ENCODE measurements at places on chromosomes 16 and 17.

DNA sequence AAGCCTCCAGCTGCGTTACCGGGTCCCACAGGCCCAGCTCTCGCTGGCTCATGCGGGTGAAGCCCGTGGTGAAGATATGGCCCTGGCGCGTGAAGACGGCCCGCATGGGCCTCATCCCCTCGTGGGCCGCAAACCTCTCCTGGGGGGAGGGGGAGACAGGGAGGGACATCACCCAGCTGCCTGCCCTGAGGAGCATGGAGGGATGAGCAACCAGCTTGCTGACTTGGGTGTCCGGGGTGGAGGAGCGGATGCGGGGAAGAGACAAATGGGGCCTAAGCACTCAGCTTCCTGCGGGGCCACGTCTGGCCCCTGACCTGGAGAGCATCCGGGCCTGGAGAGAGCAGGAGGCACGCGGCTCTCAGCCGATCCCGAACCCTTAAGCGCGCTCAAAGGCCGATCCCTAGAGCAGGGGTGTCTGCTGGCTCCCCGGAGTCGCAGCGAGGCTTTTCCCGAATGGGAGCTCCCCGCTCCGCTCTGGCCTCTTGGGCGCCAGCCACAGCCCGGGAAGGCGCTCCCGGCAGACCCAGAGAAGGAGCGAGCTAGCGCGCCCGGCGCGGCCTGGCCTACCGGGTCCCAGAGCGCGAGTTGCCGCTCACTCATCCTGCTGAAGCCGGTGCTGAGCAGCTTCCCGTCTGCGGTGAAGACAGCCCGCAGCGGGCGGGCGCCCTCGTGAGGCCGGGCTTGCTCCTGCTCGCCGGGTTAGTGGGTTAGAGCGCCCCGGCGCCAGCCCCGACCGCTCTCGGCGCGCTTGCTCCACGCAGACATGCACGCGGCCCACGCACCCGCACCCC lies 5.0 kb downstream of the CORO6 start:
- peak; percentile 90 for DNase-seq

GRCh38 chr16:83354015-83354414 lies 453.8 kb upstream of the HSBP1 start:
- DNase-seq, result no peak

- peak; percentile 38 for DNase-seq
These were observed at the start of gene SAMD14 for GRCh38 chr17:50129728-50130558. SAMD14 (minus strand) TSS chr17:50130160; CDS start chr17:50124959, 5,201 bp downstream.

DNA sequence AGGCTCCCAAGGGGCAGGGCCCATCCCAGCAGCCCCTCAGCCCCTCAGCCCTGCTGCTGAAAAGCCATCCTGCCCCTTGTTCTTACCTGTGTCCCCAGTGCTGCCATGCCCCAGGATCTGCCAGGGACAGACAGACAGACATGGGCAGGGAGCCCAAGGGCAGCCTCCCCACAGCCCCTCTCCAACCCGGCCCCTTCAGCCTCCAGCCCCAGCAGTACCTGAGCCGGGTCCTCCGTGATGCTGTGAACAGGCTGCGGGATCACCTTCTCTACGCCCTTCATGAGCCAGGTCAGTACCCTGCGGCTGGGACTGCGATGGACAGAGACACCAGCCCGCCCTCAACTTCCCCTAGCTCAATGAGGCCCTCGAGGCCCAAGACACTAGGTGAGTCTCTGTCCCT lies 8.2 kb downstream of the CNGB1 start:
- DNase-seq, result no peak

- DNase-seq, result no peak
These were observed 34.8 kb upstream of the CIBAR2 start for GRCh38 chr16:85146922-85147651.

DNA sequence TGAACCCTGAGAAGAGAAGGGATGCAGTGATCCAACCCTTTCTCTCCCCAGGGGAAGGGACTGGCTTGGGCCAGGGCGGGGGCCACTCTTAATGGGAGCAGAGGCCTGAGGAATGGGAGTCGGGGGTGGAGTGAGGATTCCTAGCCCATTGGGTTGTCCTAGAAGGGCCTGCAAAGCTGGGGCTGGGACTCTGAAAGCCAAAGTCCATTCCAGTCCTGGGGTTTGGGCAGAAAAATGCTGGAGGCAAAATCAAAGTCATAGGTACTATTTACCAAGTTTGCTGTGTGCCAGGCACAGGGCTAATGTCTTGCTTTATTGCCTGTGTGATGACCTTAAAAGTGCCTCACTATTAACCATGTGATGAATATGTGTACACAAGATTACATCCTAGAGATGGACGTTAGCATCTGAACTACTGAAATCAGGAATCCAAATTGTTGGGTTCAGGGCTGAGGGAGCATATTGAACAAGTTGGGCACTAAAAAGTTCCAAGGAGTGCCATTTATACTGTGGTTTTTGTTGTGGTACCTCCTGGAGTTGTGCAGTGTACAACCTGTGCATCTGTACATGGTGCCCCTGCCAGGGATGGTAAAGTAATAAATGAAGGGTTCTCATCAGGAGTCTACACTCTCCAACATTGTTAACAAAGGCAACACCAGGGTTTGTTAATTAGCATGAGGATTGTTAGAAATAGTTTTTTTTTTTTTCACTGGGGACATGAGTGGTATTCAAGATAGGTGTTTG lies 84.4 kb upstream of the NKD1 start:
- no peak for DNase-seq

DNA sequence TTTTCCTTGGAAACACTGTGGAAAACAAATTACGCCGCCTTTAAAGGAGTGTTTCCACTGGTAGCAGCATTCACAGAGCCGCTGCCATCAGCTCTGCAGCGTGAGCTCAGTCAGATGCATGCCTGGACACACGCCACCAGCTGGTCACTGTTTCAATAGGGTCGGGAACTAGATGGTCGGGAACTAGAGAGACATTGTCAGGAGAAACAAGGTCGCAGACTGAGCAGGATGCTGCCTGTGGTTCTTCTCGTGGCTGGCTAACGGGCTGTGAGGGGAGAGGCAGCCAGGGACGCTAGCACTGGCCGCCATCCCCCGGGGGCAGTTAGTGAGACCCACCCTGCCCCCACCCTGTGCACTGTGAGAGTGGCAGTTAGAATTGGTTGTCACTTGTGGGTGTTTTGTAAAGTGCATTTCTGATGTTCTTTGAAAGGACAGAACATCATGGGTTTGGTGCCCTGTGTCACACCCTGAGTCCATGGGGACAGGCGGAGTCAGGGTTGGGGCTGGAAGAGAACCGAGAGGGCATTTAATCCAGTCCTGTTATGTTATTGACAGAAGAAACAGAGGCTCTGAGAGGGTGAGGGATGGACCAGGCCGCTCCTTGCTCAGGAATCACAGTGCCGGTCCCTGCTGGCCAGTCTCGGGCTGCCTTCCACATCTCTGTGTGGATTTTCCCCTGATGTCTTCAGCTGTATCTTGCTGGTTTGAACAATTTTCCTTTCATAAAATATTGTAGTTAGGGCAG lies 86.3 kb downstream of the SPECC1 start:
- DNase-seq, result no peak

DNA sequence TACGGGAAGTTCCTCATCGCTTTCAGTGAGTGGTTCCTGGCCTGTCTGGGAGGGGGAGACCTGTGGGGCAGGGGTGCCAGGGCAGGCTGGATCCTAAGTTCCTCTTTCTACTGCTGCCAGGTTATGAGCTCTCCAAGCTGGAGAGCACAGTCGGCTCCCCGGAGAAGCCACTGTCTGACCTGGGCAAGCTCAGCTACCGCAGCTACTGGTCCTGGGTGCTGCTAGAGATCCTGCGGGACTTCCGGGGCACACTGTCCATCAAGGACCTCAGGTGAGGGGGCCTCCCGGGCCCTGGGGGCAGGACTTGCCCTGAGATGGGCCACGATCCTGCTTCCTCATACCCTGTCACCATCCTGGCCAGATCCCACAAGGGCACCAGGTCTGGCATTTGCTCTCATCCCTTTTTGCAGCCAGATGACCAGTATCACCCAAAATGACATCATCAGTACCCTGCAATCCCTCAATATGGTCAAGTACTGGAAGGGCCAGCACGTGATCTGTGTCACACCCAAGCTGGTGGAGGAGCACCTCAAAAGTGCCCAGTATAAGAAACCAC lies 5.1 kb downstream of the PRSS8 start:
- no peak for DNase-seq

- no peak for DNase-seq
These were observed 7.4 kb downstream of the ZNF689 start for GRCh38 chr16:30602616-30603277.

GRCh38 chr17:80359422-80360110 lies 55.4 kb upstream of the ENDOV start:
- no peak for DNase-seq

DNA sequence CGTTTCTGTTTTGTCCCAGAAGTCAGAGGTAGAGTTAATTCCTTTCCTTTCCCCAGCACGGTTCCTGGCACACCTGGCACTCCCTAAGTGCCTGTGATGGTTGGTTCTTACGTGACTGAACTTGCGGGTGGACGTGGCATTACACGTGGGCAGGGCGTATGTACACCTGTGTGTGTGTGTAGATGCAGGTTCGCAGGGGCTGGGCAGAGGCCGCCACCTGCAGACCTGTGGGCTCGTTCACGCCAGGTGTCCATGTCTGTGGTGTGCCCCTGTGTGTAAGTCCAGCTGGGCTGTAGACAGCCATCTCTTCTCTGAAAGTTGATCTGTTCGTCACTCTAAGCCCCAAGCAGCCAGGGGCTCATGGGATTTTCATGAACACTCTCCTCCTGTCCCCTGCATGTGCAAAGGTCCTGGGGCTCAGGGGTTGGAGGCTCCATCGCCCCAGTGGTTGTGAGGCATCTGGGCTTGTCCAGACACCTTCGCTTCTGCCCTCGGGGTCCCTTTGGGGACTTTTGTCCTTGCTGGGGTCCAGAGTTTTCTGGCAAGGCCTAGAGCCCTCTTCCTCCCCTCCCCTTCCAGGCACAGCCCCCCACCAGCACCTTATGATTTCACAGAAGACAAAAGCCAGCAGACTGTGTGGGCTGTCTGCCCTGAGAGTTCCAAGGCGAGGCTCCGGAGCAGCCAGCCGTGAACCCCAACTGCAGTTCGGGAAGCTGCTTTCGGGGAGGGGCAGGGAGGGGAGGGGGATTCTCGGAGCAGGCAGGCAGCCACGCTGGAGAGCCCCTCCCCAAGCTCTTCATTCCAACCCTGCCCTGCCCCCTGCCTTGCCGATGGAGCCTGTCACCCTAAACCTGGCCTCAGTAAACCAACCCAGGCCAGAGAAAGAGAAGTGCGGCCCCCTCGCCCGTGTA lies 5.4 kb upstream of the FSCN2 start:
- no peak for DNase-seq

GRCh38 chr17:78595135-78595810 lies 18.1 kb upstream of the DNAH17 start:
- DNase-seq, result no peak

GRCh38 chr16:10196999-10197398 lies 14.8 kb upstream of the GRIN2A start:
- no peak for DNase-seq

- no peak for DNase-seq
These were observed 15.4 kb downstream of the CNOT1 start for GRCh38 chr16:58614212-58614611.

DNA sequence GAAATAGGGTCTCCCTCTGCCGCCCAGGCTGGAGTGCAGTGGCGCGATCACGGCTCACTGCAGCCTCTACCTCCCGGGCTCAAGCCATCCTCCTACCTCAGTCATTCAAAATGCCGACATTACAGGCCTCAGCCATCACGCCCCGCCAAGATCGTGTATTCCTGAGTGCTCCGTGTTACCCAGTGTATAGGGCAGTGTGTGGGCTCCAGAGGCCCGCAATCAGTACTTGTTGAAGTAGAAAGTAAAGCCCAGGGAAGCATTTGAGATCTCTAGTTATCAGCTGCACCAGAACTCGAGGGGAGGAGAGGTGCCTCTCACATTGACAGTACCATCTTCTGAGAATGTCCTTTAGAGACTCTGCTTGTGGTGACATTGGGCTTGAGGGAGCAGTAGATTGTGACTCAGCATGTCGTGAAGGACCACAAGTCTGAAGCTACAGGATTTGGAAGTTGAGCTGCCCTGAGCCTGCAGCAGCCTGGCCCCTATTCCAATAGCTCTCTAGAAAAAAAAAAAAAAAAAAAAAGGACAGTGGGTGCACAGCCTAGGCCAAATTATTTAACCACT lies 1.1 kb upstream of the PRPSAP1 start:
- peak; percentile 12 for DNase-seq

- no peak for DNase-seq
These were observed 140.4 kb downstream of the ENGASE start for GRCh38 chr17:79214940-79215604.

- DNase-seq, result no peak
These were observed 15.0 kb downstream of the CA5A start for GRCh38 chr16:87921236-87921773.

DNA sequence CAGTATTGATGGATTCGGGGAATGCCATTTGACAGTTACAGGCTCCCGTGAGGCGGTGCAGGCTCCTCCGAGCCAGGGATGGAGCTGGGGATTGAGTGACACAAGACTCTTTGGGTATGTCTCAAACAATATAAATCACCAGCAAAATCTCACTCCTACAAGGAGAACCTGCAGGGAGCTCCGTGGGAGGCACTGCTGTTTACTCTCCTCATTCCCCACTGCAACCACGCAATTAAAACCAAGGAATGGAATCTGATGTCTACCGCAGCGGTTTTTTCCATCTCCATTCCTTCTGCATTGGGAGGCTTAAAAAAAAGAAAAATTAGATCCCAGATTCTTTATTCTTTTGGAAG lies 157.9 kb downstream of the WWOX start:
- DNase-seq, result no peak

- DNase-seq, result peak; percentile 32
These were observed 7.6 kb downstream of the HDAC5 start for GRCh38 chr17:44115585-44116415.

DNA sequence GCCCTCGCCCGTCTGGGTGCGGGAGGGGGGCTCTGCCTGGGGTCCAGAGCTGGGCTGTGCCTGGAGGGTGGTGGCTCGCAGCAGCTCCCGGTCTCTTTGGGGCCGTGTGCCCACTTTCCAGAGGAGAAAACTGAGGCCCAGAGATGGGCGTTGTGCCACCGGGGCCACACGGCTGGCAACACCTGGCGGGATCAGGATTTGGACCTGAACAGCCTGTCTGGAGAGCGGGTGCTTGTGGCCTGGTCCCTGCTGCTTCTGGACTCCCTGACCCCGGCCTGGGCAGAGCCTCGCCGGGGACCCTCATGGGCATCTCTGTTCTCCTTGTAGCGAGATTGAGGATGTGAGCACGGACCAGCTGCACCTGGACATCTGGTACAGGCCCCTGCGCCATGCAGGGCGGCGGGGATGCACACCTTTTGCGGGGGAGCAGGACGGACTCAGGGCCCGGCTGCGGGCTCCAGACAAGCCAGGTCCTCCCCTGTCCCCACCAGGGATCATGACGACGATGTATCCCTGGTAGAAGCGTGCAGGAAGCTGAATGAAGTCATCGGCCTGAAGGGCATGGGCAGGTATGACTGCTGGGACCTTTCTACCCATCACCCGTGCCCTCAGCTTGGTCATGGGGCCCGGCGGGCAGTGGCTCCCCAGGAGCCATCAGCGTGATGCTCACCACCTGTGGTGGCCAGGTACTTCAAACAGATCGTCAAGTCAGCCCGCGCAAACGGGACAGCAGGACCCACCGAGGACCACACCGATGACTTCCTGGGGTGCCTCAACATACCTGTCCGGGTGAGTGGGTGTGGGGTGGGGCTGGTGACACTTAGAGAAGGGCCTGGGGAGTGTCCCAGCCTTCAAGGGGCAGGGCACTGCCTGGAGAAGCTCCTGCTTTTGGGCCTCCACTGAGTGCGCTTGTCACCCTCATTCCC lies 8.3 kb downstream of the BAIAP3 start:
- DNase-seq, result no peak
